Activated gamma-delta T cell treated with Interleukin-2 at 50 U/mL for 16 hours (primary cell): ENCODE measurements at places on chromosomes 3 and 15.

DNA sequence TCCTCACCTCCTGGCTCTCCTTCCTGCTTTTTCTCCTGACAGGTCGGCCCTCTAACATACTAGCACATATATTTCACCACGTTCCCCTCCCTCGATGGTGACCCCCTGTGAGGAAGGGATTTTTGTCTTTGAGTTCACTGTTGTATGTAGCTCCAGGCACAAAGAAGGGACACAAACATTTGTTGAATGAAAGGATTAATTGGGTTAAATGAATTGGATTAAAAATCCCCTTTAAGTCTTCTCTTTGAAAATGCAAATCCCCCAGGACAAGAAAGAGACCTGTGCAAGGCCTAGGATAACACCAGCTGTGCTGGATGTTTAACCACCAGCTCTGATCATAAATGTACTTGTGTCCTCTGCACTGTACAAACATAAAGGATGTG lies 3.3 kb downstream of the CALML4 start:
- DNase-seq: no peak

DNA sequence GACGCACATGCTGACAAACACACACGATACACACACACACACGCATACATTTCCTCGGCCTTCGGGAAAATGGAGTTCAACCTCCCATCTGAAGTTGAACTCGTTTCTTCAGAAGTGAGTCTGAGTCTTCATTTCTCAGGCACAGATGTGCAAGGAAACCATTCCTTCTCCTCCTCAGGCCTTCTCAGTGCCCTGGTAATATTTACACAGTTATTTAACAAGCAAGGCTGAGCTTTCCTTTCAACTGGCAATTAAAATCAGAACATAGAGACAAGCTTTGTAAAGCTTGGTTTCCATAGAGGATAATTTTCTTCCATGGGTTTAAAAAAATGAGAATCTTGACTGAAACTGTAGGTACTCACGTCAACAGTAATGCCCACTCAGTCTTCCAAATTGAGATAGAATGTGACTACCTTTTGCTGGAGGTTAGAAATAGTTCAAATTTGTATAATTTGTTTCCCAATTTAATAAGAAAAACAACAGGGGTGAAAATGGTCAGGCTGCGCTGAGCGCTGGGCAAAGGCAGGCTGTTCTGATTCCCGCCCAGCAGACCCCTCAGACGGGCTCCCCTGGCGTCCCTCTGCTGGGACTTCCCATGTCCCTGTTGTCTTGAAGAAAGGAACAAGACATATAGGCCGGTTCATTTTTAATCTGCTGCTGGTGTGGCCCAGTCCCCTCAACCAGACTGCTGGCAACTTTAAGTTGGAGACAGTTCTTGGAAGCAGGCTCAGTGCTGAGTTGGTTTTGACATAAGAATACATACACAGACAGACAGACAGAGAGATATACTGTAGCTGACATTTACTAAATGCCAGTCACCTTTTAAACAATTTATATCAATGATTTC lies 174.3 kb downstream of the XXYLT1 start:
- no peak for DNase-seq

DNA sequence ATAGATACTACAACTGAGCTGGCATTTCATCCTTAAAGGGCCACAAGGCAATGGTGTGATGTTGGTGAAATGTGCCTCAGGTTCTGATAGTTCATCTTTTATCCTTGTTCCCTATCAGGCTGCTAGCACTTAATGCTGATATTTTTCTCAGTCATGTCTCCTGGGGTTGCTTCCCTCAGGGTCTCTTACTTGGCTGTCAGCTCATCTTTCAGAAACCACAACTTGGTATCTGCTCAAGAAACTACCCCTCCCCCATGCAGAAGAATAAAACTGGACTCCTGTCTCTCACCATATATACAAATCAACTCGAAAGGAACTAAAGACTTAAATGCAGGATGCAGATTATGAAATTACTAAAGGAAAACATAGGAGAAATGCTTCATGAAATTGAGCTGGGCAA lies 308.1 kb downstream of the CHST2 start:
- DNase-seq: no peak

DNA sequence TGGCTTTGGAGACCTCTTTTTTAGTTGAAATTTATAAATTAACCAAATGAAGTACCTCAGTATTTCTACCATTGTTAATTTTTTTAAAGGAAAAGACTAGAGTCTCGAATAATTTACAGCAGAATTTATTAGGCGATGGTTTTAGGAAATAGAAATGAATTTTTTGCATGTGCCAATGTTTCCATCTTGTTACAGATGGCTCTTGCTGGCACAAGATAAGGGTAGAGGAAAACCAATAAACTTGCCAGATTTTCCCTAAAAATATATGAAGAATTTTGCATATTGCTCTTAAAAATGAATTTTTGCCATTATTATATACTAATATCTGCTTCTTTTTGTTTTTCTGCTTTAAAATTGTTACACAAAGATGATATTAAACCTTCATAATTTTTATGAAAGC lies 380.7 kb downstream of the NLGN1 start:
- DNase-seq: no peak

DNA sequence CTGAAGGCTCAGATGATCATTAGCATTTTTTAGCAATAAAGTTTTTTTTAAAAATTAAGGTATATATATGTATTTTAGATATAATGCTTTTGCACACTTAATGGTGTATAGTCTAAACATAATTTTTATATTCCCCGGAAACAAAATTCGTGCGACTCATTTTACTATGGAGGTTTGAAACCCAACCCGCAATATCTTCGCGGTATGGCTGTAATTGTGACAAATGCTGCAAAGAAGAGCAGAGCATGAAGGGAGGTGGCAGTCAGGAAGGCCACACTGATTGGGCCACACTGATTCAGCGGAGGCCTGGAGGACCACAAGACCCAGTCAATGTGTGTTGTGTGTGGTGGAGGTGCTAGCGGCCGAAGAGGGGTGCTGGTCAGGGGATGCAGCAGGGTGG lies 4.5 kb upstream of the CYP8B1 start:
- DNase-seq: no peak

GRCh38 chr15:92393071-92393979 lies at the start of gene ST8SIA2:
Gene ST8SIA2, plus strand, starts transcription at chr15:92393881. Its CDS starts 184 bp downstream, at chr15:92394065.
- no peak for DNase-seq

DNA sequence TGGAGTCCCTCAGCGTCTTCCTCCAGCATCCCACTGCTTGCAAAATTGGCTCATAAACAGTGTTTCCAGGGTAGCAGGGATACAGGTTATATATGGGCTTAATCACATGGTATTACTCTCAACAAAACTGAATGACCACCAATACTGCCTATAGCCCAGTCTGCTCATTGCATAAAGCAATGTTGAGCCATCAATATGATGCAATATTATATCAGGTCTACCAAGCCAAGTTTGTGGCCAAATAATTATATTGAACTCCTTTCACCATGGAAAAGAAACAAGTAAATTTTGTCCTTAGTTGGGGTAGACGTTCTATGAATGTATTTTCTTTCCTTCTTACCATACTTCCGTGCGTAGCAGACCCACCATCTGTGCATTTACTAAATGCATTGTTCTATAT lies 652.3 kb downstream of the ROBO1 start:
- DNase-seq: no peak

DNA sequence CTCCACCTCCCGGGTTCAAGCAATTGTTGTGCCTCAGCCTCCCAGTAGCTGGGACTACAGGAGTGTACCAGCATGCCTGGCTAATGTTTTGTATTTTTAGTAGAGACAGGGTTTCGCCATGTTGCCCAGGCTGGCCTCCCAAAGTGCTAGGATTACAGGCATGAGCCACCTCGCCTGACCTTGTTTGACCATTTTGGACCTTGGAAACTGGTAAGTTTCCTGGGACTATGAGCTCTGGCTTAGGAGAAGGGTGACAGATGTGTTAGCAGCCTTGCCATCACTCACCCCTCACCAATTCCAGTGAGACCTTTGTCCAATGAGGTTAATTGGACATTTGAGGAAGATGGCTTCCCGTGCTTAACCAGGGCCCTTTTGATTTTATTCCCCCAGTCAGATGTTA lies 19.9 kb downstream of the DNASE1L3 start:
- DNase-seq: no peak

DNA sequence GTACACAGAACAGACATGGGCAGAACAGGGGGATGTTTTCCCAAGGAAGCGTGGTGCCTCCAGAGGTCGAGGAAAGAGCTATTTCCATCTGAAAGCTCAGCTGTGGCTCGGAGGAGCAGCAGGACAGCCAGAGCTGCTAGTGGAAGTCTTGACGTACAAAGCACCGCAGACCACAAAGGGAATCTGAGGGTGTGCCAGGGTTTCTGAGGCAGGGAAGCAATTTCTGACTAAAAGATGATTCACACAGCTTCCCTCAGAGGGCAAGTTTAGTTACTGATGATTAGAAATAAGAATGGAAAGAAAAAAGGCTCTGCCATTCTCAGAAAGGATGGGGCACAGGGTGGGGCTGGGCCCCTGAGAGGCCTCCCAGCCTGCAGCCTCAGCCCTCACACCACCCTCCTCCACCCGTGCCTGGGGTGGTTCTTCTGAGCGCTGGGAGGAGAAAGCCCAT lies 45.8 kb upstream of the SEC13 start:
- DNase-seq: no peak

- DNase-seq: no peak
These were observed 4.2 kb upstream of the NPHP3 start for GRCh38 chr3:132726341-132726823.

- DNase-seq: no peak
These were observed 79.9 kb downstream of the MBNL1 start for GRCh38 chr3:152348436-152349177.

- no peak for DNase-seq
These were observed 62.4 kb upstream of the TNIK start for GRCh38 chr3:171522651-171523050.

GRCh38 chr3:143207338-143207961 lies 87.9 kb downstream of the CHST2 start:
- DNase-seq: no peak

- no peak for DNase-seq
These were observed 157.2 kb upstream of the IL12A start for GRCh38 chr3:159831466-159831865.

DNA sequence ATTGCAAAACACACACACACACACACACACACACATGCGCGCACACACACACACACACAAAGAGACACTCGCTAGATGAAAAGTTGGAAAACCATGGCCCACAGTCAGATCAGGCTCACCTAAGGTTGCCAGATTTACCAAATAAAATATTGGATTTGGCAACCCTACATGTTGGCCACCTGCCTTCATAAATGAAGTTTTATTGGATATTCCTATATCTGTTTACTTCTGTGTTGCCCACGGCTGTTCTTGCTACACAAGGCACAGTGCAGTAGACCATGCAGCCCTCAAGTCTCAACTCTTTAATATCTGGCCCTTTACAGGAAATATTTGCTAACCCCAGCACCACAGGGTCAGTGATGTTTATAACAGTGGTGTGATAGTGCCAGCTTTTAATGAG lies 445.0 kb upstream of the PROK2 start:
- DNase-seq: no peak

- DNase-seq: no peak
These were observed 180.1 kb downstream of the ATG7 start for GRCh38 chr3:11452312-11452711.

GRCh38 chr3:49602877-49603411 lies 48.7 kb downstream of the BSN start:
- peak; percentile 65 for DNase-seq

- no peak for DNase-seq
These were observed 52.9 kb upstream of the ROBO2 start for GRCh38 chr3:76986876-76987474.

DNA sequence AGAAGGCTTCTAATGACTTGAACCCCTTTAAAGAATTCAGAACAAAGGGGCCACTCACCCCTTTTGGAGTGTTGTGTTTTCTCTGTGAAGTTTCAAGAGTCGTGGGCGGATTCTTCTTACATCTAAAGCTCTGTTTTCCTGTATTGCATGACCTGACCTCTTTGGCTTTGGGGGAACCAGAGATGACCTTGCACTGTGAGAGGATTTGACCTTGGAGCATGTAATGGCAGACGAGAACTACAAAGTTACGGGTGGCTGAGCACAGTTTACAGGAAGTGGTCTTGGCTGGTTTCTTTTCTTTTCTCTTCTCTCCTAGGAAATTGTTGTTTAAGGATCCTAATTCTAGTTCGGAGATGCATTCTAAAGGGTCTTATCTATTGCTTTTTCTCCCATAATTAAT lies 6.2 kb upstream of the BDH1 start:
- no peak for DNase-seq

- DNase-seq: no peak
These were observed 4.3 kb downstream of the PEAK1 start for GRCh38 chr15:77415450-77416147.

- DNase-seq: no peak
These were observed 2.7 kb upstream of the CRELD1 start for GRCh38 chr3:9930804-9931418.

DNA sequence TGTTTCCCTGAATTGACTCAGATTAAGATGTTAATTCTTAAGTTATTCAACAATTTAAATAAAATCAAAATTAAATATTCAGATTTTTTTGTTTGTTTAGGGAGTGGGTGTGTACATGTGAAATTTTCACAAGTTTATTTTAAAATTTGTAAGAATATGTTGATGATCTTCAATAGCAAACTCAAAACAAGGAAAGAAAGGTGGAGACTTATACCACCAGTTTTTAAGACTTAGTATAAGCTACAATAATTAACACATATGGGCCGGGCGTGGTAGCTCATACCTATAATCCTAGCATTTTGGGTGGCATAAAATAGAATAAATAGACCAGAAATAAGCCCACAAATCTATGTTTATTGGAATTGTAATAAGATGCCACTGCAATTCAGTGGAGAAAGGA lies 1084.5 kb downstream of the ROBO1 start:
- DNase-seq: no peak
